MCF 10A (cell line): ENCODE measurements at places on chromosomes 12 and 14. TPM values are rescaled to one million over a fixed set of nuclear protein-coding genes. Genes with fewer than 3 reads are reported as not detected.

SRRM4 gene
- not detected in 2 replicates for total RNA-seq

- no peak overlapping the region for H3K4me3 ChIP-seq
- DNase-seq = no peak
- no peak overlapping the region for H3K27ac ChIP-seq
- peaks cover 25% of the 10 kb centered on the region for H3K4me1 ChIP-seq
- no peaks in the 10 kb centered on the region for H3K27me3 ChIP-seq
Observed at GRCh38 chr14:102629011-102629444, 36.6 kb downstream of the RCOR1 start.

- no peak for DNase-seq
- no peaks in the 10 kb centered on the region for H3K27me3 ChIP-seq
- H3K4me1 ChIP-seq = peaks cover 20% of the 10 kb centered on the region
- H3K27ac ChIP-seq = no peak overlapping the region
- no peaks in the 10 kb centered on the region for H3K36me3 ChIP-seq
- no peak overlapping the region for H3K4me3 ChIP-seq
Observed at GRCh38 chr14:91255026-91255695, 10.7 kb upstream of the GPR68 start.

- no peak overlapping the region for H3K27ac ChIP-seq
- H3K36me3 ChIP-seq = no peaks in the 10 kb centered on the region
- H3K4me3 ChIP-seq = no peak overlapping the region
- no peak for DNase-seq
- peaks cover 8% of the 10 kb centered on the region for H3K4me1 ChIP-seq
Observed at GRCh38 chr12:42627151-42627550, 37.6 kb upstream of the PRICKLE1 start.

DNA sequence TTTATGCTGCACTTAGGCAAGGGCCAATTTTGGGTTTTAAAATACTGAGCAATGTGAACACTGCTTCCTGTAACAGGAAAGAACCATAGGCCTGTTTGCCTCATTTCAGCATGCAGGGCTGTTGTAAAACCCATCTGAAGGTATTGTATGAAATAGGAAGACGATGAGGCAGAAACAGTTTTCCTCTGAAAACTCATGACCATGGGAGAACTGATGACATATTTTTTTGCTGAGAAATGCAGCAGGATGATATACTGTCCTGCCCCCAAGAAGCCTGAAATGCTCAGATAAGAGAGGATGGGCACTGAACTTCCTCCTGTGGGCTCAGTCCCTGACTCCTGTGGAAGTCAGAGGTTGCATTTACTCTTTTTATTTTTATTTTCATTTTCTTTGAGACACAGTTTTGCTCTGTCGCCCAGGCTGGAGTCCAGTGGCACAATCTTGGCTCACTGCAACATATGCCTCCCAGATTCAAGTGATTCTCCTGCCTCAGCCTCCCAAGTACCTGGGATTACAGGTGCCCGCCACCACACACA, 17.4 kb downstream of the PYGL start:
- DNase-seq = no peak
- no peaks in the 10 kb centered on the region for H3K27me3 ChIP-seq
- peaks cover 68% of the 10 kb centered on the region for H3K36me3 ChIP-seq
- H3K27ac ChIP-seq = no peak overlapping the region

GRCh38 chr12:112386726-112387125, 4.5 kb upstream of the HECTD4 start:
- H3K36me3 ChIP-seq = no peaks in the 10 kb centered on the region

DNA sequence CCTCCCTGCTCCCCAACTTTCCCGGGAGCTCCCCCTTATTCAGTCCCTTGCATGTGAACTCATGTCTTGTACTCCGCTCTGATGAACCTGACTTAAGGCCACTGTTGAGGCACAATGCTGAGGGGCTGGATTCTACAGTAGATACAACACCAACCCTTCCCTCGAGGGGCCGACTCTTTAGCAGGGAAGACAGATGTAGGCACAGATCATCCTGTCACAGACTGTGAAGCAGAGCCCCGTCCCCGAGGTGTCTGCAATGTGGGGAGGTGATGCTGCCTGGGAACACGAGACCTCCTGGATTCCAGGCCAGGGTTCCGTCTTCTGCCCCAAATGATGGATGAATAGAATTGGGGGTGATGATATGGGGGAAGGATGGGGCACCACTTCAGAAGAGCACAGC, 175.1 kb downstream of the CHST11 start:
- H3K4me3 ChIP-seq = no peak overlapping the region
- no peak for DNase-seq
- H3K27me3 ChIP-seq = no peaks in the 10 kb centered on the region
- no peak overlapping the region for H3K27ac ChIP-seq

GRCh38 chr12:9708853-9709252, 24.0 kb downstream of the CLECL1 start:
- H3K27ac ChIP-seq = no peak overlapping the region
- H3K4me3 ChIP-seq = no peak overlapping the region
- H3K27me3 ChIP-seq = no peaks in the 10 kb centered on the region
- DNase-seq = no peak
- no peaks in the 10 kb centered on the region for H3K36me3 ChIP-seq

MORN3 gene
- total RNA-seq = 0.35 and 0.52 TPM in 2 replicates

GRCh38 chr14:30874999-30875787, 834 bp downstream of the COCH start:
- H3K27me3 ChIP-seq = peaks cover 23% of the 10 kb centered on the region
- H3K27ac ChIP-seq = no peak overlapping the region
- DNase-seq = no peak
- no peaks in the 10 kb centered on the region for H3K36me3 ChIP-seq
- H3K4me1 ChIP-seq = no peaks in the 10 kb centered on the region

STAB2 gene
- total RNA-seq = not detected in 2 replicates

DNA sequence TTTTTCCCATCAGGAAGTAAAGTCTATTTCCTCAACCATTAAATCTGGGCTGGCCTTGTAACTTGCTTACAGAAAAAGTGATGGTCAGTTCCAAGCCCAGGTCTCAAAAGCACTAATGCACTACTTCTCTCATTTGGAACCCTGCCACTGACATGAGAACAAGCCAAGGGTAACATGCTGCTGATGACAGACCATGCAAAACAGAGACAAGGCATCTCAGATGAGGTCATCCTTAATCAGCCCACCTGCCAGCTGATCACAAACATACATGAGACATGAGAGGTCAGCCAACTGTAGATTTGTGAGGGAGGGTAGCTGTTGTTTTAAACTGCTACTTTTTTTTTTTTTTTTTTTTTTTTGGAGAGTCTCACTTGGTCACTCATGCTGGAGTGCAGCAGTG, 16.2 kb downstream of the TWF1 start:
- H3K4me1 ChIP-seq = no peaks in the 10 kb centered on the region
- no peaks in the 10 kb centered on the region for H3K27me3 ChIP-seq
- DNase-seq = peak; percentile 10
- peaks cover 24% of the 10 kb centered on the region for H3K36me3 ChIP-seq

DNA sequence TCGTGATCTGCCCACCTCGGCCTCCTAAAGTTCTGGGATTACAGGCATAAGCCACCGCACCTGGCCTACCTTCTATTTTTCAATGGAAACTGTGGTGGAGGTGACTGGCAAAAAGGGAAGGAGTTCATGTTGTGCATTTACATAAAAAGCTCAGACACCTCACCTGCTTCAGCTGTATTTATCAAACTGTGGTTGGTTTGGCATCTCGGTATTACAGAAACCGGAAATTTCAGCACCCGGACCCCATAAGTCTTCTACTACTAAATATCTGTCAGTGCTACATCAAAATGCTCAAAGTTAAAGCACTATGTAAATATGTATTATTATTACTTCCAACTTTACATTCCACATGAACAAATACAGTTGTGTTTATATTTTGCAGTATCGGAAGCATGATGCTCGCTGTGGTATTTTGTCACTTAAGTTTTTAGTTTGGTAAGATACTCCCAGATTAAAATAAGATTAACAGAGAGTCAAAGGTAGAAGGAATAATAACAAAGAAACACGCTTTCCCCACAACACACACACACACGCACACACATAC, 95.4 kb downstream of the ITPR2 start:
- no peak for DNase-seq
- peaks cover 7% of the 10 kb centered on the region for H3K36me3 ChIP-seq
- no peak overlapping the region for H3K27ac ChIP-seq
- H3K4me3 ChIP-seq = peak overlapping the region; percentile 48
- no peaks in the 10 kb centered on the region for H3K27me3 ChIP-seq

DNA sequence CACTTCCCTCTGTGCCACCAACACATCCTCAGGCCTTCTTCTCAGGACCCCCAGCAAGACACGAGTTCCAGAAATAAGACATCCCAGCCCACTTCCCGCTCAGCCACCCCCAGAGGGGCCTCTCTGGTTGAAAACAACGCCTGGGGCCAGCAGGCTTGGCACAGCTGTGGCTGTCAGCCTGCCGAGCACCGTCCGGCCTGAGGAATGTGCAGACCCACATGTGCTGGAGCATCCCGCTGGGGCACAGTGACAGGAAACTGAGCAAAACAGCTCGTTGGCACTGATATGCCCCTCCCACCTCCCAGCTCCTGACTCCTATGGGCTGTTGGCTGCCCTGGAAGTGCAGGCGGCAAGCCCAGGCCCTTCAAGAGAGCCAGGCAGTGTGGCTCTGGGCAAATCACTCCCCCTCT, 1.4 kb downstream of the SYNE3 start:
- peaks cover 29% of the 10 kb centered on the region for H3K4me1 ChIP-seq
- H3K27me3 ChIP-seq = no peaks in the 10 kb centered on the region
- H3K36me3 ChIP-seq = no peaks in the 10 kb centered on the region
- no peak overlapping the region for H3K27ac ChIP-seq

- H3K27ac ChIP-seq = no peak overlapping the region
- no peak for DNase-seq
- H3K4me3 ChIP-seq = no peak overlapping the region
- peaks cover 12% of the 10 kb centered on the region for H3K4me1 ChIP-seq
Observed at GRCh38 chr14:105304565-105304964, 3.8 kb upstream of the BRF1 start.

DNA sequence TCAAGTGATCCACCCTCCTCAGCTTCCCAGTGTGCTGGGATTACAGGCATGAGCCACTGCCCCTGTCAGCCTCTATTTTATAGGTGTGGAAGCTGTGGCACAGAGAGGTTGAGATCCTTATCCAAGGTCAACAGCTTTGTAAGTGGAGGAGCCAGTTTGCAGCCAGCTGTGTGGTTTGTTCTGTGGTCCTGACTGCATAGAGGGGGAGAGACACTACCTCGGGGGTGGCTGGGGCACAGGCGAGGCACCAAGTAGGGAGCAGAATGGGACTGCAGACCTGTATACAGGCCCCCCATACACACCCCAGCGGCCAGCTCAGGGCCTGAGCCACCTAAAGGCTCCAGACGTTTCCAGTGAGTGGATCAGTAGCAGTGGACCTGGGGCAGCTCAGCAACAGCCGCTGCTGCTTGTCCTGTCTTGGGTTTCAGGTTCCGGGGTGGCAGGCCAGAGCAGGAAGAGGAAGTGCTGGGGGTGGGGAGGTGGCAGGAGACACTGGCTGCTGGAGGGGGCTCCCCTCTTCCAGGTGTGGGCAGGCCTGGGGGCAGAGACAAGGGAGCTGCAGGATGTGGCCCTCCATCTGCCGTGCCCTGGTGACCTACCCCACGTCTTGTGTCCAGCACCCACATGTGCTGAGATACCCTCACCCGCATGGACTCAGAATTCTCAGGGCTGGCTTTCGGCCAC, 11.0 kb downstream of the ORAI1 start:
- no peaks in the 10 kb centered on the region for H3K27me3 ChIP-seq
- no peak for DNase-seq
- no peaks in the 10 kb centered on the region for H3K4me1 ChIP-seq

GALNT9 gene
- 3.2 and 4.4 TPM in 2 replicates for total RNA-seq

GRCh38 chr12:55039395-55040354, 19.9 kb downstream of the NEUROD4 start:
- no peaks in the 10 kb centered on the region for H3K4me1 ChIP-seq
- H3K27me3 ChIP-seq = peaks cover 93% of the 10 kb centered on the region
- no peaks in the 10 kb centered on the region for H3K36me3 ChIP-seq

DNA sequence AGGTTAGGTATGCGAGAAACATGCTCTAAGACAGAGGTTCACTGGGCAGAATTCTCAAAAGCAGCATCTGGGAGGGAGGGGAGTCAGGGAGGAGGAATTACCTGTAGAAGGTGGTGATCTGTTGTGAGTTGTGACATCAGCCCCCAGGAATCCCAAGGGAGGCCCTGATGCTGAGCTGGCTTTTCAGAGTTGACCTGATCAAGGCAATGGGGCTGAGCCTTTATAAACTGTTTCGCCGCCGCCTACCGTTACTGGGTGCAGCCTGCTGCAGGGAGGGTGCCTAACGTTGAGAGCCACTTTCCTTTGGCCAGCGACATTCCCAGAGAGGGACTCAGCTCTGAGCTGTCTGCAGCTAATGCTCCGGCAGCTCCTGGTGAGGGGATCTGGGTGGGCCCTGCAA, 257.9 kb upstream of the TMEM132C start:
- no peaks in the 10 kb centered on the region for H3K36me3 ChIP-seq
- H3K27ac ChIP-seq = no peak overlapping the region
- DNase-seq = no peak
- H3K4me3 ChIP-seq = no peak overlapping the region
- H3K4me1 ChIP-seq = no peaks in the 10 kb centered on the region

- H3K36me3 ChIP-seq = peaks cover 16% of the 10 kb centered on the region
- no peak overlapping the region for H3K27ac ChIP-seq
- DNase-seq = no peak
- no peak overlapping the region for H3K4me3 ChIP-seq
Observed at GRCh38 chr12:120472521-120472920, 3.0 kb upstream of the SRSF9 start.

POLE gene
- total RNA-seq = 36.3 and 40.4 TPM in 2 replicates

DNA sequence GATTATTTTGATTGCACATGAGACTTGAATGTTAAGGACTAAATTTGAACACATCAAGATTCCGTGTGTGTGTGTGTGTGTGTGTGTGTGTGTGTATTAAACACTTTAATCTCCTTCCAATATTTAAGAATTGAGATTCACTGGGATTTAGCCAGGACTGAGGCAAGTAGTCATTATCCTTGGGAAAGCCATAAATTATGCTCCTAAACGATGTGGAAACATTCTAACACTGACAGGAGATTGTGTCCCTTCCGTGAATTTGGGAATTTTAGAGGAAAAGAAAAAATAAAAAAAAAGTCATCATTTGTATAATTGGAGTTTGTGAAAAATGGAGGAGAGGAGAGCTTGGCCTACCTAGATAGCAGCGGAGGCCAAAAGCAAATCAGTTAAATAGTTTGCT, 212.9 kb downstream of the DUSP6 start:
- peaks cover 19% of the 10 kb centered on the region for H3K4me1 ChIP-seq
- DNase-seq = no peak
- H3K27me3 ChIP-seq = no peaks in the 10 kb centered on the region
- H3K27ac ChIP-seq = no peak overlapping the region

NEUROD4 gene
- total RNA-seq = not detected in 2 replicates

DNA sequence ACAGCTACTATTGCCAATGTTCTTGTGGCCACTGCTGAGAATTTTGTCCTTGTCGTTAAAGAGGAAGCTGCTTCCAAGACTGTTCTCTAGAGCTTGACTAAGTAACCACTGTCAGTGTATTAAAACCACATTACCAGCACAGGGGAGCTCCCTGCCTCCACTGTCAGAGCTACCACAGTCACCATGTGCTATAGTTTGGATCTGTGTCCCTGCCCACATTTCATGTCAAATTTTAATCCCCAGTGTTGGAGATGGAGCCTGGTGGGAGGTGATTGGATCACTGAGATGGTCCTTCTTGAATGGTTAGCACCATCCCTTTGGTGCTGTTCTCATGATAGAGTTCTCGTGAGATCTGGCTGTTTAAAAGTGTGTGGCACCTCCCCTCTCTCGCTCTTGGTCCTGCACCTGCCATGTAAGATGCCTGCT, 23.2 kb upstream of the RAP1B start:
- H3K27ac ChIP-seq = no peak overlapping the region
- no peaks in the 10 kb centered on the region for H3K36me3 ChIP-seq
- H3K4me1 ChIP-seq = peaks cover 6% of the 10 kb centered on the region
- H3K27me3 ChIP-seq = no peaks in the 10 kb centered on the region

- no peak overlapping the region for H3K4me3 ChIP-seq
- H3K27me3 ChIP-seq = no peaks in the 10 kb centered on the region
- H3K4me1 ChIP-seq = no peaks in the 10 kb centered on the region
- no peak overlapping the region for H3K27ac ChIP-seq
- H3K36me3 ChIP-seq = peaks cover 7% of the 10 kb centered on the region
Observed at GRCh38 chr12:112950701-112951100, 12.4 kb downstream of the OAS3 start.
